ENCODE measurements at places on chromosomes 1 and 21.

- no peak for DNase-seq
Measured at GRCh38 chr1:192100686-192101468, 57.4 kb upstream of the RGS18 start.

- DNase-seq, result no peak
Measured at GRCh38 chr21:43727519-43728153, 8.7 kb downstream of the PDXK start.

GRCh38 chr1:159945483-159946241, at the start of gene IGSF9:
Gene IGSF9 (minus strand): TSS chr1:159945613. CDS start chr1:159943454, 2,159 bp downstream.
- peak; percentile 53 for DNase-seq

- DNase-seq, result no peak
Measured at GRCh38 chr1:87796471-87796901, 467.8 kb downstream of the LMO4 start.

All from NAMALWA (cell line).